Motor neuron (in vitro differentiated cells): ENCODE measurements at places on chromosomes 4 and X.

DNA sequence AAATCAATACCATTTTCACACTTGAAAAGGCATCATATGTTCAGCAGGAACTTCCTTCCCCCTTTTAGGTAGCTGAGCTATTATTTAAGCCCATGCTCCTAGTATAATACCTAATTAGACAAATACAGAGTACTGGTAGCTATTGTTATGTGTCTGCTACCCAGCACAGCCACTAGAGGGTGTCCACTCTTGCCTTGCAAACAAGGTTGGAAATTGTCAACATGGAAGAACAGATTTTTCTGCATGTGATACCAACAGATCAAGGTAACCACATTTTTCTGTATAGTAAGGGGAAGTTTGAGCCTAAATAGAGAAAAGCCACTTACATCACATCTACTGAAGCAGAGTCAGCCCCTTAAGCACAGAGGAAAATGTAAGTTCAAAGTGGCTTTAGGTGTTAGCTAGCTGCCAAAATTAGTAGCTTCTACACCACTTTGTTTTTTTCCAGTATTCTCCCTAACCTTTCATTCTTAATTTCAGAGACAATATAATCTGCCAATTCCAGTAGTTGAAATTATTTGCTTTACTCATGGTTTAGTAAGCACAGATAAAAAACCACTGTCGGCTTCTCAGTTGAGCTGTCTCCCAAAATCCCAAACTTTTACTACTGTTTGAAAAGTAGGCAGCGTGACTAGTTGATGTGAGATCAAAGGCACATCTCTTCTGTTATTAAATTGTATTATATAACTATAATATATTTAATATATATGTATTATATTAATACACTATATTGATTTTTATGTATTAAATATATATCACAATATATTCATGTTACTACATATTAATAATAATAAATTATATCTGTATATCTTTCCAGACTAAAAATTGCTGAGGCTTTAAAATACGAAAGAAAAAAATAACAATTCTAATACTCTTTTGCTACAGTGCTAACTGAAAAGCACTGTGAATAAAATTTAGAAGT is 38.2 kb downstream of the EDNRA start:
- ATAC-seq, result peak; percentile 73

DNA sequence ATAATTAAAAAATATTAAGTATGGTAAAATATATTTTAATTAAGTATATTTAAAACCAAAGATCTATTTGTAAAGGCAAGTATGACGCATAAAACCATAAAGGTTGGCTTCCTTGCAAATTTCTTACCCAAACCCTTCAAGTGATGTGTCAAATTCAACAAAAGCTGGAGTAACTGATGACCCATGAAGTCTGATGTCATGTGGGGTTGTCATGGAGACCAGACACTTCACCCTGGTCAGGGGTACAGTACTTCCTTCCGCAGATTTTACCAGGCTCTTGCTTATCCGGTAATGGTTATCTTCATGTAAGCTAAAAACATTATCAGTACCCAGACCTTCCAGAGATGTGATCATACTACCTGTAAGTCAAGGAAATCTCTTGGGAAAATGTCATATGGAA is 170.1 kb downstream of the WDFY3 start:
- no peak for ATAC-seq

GRCh38 chr4:182786991-182787390 is 130.2 kb downstream of the DCTD start:
- ATAC-seq, result no peak

- ATAC-seq, result no peak
Observed at GRCh38 chrX:15512401-15512965, 11.9 kb downstream of the BMX start.

DNA sequence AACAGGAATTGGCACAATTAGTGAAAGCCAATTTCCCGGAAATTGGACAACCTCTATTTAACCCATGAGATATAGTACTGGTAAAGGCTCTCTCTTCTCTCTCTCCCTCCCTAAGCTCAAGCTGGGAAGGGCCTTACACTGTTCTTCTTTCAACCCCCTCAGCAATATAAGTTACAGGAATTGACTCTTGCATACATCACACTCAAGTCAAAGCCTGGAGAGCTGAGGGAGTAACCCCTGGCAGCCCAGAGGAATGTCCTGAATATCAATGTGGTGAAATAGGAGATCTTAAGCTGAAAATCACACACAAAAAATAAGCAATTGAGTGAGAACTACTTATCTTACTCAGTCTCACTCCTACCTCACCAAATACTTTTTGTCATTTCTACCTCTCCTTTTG is 186.9 kb upstream of the SPOCK3 start:
- ATAC-seq, result no peak

- ATAC-seq, result peak; percentile 39
Observed at GRCh38 chr4:185127021-185127925, 15.8 kb upstream of the SLC25A4 start.

GRCh38 chrX:121160987-121161386 is 113.6 kb downstream of the GLUD2 start:
- ATAC-seq, result peak; percentile 84

- no peak for ATAC-seq
Observed at GRCh38 chr4:26127851-26128337, 192.9 kb upstream of the RBPJ start.

DNA sequence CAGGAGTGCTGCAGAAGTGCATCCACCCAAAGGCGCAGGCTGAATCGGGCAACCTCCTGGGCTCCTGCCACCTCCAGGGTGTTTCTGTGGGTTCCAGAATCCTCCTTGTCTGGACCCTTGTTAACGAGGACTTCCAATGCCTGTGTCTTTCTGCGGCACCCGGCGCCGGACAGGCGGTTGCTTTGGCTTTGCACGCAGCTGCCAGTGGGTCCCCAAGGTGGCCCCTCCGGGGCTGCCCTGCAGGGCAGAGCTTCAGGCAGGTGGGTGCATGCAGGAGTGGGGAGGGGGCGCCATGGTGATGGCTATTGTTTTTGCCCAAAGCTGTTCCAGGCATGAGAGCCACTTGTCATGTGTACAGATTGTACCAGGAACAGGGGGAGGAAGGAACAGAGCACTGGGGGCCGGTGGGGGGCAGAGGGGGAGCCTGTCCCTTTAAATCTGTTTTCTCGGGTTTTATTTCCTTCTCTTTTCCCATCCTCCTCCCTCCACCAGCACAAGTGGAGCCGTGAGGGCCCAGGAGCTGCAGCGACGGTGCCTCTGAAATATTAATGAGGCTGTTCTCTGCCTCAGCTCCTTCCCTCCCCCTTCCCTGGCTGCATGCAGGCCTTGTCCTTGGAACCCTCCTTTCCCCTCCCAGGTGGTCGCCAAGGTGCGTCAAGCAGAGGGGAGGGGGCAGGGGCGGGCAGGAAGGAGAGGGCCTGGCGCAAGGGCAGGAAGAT is 13.1 kb downstream of the ATP2B3 start:
- peak; percentile 50 for ATAC-seq

- peak; percentile 82 for ATAC-seq
Observed at GRCh38 chr4:39933671-39934590, 43.8 kb downstream of the PDS5A start.

GRCh38 chr4:56438766-56439165 is 2.7 kb downstream of the PAICS start:
- no peak for ATAC-seq

- ATAC-seq, result no peak
Observed at GRCh38 chr4:43564107-43564506, 671.6 kb downstream of the GRXCR1 start.

DNA sequence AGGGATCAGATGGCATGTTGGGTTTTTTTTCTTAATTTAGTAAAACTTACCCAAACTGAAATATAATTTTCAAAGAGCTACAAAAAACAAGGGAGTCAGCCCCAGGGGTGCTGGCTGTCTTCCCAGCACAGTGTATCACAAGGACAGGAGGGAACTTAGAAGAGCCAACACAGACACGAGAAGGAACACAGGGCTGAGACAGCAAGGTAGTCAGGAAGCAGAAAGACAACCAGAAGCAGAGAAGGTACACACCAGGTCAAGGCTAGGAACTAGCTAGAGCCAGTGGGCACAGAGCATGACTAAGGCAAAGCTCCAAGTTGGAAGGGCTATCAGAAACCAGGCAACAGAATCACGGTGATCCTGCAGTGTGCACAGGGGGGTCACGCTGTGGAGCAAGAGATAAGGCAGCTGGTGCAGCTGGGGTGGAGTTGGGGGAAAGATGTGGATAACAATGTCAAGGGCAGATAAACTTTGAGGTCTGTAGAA is 168.7 kb downstream of the NR3C2 start:
- ATAC-seq, result no peak

- no peak for ATAC-seq
Observed at GRCh38 chr4:57124145-57124544, 14.0 kb upstream of the IGFBP7 start.

DNA sequence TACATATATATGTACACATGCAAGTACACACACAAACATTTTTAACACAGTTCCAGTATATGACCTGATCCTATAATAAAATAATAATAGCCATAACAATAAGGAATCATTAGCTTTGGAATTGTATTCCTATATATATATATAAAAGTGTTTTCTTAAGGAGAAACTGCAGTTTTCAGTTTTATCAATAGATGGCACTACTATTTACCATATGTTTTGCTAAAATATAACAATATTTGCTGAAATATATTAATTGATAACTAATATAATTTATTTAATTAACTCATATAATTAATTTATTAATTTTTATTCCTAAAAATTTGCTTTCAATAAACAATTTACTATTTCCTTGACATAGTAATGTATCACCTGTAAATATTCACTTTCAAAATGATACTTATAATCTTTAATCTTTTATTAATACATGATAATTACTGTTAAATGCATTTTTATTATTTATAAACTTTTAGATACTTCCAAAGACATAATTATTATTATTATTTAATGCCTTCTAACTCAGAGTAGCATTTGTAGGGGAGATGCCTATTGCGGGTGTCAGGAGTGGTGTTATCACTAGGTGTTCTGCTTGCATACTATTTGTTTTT is 599.5 kb downstream of the FSTL5 start:
- ATAC-seq, result no peak

- no peak for ATAC-seq
Observed at GRCh38 chr4:71389149-71389827, 50.5 kb downstream of the SLC4A4 start.

DNA sequence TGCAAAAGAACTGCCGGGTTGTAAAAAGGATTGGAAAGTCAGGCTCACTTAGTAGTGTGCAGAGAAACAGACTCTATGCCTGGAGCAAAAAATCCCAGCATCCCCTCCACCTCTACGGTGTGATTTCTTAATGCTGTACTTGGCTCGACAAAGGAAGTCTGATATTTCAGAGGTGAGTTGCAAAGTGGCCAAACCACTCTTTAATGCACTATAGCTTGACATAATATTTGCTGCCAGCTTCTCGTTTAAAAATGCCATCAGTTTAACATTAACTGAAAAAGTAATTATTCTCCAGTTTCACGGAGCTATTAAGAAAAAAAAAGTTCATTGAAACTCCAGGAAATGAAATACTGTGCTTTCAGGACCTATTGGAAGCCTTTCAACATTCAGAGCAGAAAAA is 448.3 kb upstream of the ZFP42 start:
- no peak for ATAC-seq

GRCh38 chr4:185086053-185086452 is 57.0 kb upstream of the SLC25A4 start:
- ATAC-seq, result no peak

- no peak for ATAC-seq
Observed at GRCh38 chr4:181259081-181259709, 984.0 kb upstream of the TENM3 start.

- ATAC-seq, result peak; percentile 81
Observed at GRCh38 chr4:165476214-165477098, 97.6 kb downstream of the CPE start.

- ATAC-seq, result no peak
Observed at GRCh38 chr4:46550471-46550870, 160.5 kb upstream of the GABRA2 start.

DNA sequence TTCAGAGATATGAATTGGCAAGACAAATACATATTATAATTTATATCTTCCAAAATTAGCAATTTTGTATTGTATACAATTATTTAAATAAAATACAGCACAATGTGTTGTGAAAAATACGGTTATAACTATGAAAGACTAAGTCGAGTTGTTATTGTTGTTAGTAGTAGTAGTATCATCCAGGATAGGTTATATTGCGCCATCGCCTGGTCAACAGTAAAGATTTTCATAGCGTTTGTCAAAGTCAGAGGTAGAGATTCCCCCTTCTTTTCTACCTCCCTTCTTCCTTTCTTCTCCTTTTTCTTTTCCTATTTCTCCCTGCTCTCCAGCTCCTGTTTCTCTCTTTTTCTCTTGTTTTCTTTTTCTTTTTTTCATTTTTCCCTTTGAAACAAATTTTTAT is 499.1 kb upstream of the EPHA5 start:
- no peak for ATAC-seq

GRCh38 chrX:110699109-110699508 is 96.5 kb downstream of the CHRDL1 start:
- peak; percentile 29 for ATAC-seq

- no peak for ATAC-seq
Observed at GRCh38 chr4:56261027-56261426, 126.3 kb downstream of the AASDH start.
